ENCODE measurements at places on chromosomes 13 and 19.

DNA sequence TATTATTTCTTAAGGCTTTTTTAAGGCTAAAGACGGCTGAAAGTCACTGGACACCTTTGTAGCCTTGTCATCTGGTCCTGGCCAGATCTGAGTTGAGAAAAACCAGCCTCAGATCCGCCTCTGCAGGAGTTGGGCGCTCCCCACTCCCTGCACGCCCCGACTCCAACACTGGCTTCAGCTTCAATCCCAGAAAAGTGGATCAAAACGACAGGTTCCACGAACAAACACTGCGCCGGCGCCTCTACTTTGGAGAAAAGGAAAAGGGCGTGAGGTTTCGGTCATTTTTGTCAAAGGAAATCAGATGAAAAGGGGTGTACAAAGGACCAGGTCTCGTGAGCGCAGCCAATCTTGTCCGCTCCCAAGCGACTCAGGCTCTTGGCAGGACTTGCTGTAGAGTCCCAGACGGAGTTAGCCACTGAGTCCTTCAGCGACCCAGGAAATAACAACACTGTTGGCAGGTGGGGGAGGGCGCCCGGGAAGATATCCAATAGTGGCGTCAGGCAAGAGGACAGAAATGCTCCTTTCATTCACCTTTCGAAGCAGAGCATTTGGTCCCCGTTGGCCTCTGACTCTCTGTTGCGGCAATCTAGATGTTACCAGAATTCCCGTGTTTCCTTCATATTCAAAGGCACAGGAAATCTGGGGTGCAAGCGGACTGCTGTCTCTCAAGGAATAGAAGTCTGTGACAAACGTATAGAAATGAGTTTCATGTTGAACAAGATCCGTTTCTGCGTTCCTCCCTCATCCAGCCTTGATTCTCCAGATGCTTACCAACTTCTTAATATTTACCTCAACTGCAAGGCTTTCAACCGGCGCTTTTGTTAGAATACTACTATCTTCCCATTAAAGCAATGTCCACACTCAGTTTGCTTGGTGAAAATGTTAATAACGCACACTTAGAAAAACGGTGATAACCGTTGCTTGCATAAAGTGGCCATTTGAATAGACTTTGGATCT, 1.8 kb upstream of the CCNA1 start:
- no peak for DNase-seq

DNA sequence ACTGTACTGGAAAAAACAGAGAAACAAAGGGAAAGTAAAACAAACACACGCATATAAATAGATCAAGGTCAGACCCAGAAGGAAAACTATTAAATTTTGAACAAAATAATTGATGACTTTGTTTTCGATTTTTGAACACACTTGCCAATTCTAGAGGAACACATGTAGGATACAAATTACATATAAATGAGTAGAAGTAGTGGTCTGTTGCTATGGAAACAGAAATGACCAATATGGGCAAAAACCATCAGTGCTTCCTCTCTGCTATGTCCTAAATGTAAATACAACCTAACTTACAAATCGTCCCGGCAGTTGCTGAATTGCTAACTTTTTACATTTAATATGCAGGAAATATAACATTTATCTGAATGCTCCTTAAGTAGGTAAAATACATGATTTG, 65.2 kb upstream of the POSTN start:
- DNase-seq = no peak

DNA sequence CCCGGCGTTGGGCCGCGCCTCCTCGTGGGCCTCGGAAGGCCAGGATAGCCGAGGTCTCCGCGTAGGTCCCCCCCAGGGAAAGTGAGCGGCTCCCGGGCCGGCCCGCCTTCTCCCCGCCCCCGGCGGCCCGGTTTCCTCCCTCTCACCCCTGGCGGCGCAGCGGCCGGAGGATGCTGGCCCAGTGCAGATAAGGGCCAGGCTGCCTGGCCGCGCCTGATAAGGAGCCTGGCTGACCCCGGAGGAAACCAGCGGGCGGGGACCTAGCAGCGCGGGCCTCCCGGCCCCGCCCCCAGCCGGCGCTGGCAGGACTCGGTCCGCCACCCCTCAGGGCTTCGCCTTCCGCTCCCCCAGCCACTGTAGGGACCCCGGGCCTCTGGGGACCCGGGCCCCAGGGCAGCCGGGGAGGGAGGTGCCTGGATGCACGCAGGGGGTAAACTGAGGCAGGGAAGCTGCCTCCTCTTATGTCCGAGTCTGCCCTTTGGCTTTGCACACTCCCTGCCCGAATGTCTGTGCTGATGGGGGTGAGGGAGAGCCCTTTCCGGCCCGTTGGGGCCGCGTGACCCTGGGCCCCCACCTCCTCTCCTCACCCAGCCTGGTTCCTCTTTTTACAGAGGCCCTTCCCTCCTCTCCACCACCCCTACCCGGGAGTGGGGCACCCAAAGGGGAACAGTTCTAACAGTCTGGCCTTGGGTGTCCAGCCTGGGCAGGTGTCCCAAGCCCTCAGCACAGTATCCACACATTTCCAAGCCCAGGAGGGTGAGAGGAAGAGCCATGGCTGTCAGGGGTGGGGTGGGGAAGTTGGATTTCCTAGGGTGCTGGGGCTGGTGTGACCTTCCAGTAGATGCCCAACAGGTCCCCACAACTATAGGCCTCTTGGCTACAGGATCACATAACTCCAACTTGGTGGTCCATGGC, at the start of gene LYL1:
TSS of gene LYL1 (minus strand) at position 193 of the 915 bp plus-strand sequence. CDS start 1,687 bp downstream, outside the sequence.
- DNase-seq = no peak

DNA sequence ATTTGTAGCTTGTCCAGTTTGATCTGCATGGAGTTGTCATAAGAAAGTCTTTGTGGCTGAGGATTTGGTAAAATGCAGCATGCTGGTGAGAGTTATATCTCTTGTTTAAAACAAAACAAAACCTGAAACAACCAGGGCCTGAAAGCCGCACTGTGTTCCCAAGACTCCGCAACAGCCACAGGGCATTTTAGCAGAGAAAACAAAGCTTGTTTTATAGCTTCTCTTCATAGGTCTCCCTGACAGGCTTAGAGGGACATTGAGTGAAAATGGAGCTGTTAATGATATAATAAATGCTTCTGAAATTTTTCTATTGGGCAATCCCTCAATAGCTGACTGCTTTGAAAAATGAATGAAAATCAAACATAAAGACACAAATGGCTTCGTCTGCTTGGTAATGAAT, 148.7 kb upstream of the RNF113B start:
- DNase-seq = peak; percentile 60

DNA sequence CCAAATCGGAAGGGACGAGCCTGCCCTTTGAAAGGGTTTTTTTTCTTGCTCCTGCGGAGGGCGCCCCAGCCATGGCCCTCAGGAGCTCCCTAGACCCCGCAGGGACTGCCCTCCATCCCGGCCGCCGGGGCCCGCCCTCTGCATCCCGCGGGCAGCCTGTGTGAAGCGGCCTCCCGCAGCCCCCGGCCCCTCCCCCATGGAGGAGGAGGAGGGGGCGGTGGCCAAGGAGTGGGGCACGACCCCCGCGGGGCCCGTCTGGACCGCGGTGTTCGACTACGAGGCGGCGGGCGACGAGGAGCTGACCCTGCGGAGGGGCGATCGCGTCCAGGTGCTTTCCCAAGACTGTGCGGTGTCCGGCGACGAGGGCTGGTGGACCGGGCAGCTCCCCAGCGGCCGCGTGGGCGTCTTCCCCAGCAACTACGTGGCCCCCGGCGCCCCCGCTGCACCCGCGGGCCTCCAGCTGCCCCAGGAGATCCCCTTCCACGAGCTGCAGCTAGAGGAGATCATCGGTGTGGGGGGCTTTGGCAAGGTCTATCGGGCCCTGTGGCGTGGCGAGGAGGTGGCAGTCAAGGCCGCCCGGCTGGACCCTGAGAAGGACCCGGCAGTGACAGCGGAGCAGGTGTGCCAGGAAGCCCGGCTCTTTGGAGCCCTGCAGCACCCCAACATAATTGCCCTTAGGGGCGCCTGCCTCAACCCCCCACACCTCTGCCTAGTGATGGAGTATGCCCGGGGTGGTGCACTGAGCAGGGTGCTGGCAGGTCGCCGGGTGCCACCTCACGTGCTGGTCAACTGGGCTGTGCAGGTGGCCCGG, 815 bp downstream of the MAP3K10 start:
- no peak for DNase-seq

DNA sequence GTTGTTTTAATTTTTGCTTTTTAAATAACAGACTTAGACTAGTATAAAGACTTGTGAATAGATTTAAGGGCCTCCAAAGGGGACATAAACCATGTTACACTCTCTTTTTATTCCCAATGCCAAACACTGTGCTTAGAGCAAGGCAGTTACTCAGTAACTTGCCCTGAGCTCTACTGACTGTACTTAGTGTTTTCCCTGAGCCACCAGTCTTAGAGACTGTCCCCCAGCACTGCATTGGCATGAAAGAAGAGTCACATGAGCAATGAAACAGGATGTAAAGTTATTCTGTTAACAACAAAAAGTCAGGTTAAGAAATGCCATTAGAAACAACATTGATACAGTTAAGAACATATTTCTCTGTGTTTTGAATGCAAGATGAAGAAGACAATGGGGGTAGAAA, 187.9 kb downstream of the TBC1D4 start:
- DNase-seq = no peak

GRCh38 chr19:54460230-54461005, 3.2 kb downstream of the LENG9 start:
- no peak for DNase-seq

GRCh38 chr19:9407827-9408226, 27.5 kb downstream of the ZNF266 start:
- no peak for DNase-seq

DNA sequence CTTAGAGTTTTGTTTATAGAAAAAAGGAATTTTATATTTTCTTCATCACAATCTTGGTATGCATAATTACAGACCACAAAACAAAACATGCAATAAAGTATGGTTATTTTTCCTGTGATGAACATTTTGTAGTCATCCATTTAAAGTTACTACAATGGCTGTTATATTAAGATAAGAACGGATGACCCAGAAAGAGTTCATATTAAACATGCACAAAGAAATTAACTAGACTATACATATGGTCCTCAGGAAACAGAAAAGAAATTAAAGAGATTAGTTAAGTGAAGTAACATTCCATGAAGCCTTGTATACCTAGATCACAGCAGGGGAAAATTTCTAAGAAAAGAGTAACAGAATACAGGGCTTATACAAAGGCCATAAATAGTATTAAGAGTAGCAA, 36.8 kb downstream of the RBM26 start:
- DNase-seq = no peak

- DNase-seq = no peak
Observed at GRCh38 chr13:80340651-80341100, 250 bp downstream of the SPRY2 start.
